Skeletal muscle cell (primary cell): ENCODE measurements at places on chromosomes 1 and 21.

- peak; percentile 23 for DNase-seq
Observed at GRCh38 chr1:25502957-25503356, 40.4 kb upstream of the LDLRAP1 start.

DNA sequence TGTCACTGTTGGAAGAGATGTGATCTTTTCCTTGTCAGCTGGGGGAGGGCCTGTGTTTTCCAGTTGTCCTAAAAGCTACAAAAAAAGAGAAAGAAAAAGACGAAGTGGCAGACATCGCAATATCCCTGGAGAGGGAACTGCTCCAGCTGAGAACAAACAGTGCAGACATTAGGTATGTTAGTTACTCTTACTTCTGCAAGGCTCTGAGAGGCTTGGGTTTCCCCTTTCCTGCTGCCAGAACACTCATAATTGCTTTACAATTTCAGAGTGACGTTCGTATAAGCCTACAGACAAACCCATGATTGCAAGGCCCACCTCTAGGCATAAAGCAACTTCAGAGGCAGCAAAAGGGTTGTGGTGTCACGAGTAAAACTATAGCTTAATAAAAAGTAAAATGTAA, 31.1 kb downstream of the CD160 start:
- DNase-seq = no peak

- DNase-seq = no peak
Observed at GRCh38 chr1:242128951-242129502, 130.1 kb upstream of the MAP1LC3C start.

DNA sequence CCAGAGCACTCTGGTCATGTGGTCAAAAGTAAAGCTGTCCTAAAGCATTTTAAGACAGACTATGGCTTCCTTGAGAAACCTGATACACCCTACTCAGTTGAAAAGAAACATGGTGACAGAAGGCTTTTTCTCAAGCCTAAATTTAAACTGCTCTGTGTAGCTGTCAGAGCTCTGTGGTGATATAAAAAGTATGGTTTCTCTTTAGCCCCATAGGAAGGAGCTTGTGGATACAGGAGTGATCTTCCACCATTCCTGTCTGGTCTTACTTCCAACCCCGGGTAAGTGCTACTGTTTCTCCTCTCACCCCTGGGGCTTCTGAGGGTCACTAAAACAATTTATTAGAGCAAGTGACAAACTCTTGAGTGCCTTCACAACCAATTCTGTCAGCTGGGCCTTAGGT, 8.5 kb downstream of the TP53BP2 start:
- no peak for DNase-seq

DNA sequence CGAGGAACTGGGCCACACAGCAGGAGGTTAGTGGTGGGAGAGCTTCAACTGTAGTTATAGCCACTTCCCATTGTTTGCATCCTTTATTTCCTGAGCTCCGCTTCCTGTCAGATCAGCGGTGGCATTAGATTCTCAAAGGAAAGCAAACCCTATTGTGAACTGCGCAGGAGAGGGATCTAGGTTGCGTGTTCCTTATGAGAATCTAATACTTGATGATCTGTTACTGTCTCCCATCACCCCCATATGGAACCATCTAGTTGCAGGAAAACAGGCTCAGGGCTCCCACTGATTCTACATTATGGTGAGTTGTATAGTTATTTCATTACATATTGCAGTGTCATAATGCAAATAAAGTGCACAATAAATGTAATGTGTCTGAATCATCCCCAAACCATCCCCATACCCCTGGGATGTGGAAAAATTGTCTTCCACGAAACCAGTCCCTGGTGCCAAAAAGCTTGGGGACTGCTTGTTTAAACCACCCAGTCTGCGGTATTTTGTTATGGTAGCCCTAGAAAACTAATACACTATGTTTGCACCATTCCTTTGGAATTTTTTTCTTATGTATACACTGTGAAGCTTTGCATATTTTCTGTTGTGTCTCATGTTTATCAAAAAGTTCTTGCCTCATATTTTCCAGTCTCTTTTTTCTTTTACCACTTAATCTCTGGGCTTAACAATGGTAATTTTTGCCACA, 136.6 kb upstream of the IVNS1ABP start:
- DNase-seq = peak; percentile 28

DNA sequence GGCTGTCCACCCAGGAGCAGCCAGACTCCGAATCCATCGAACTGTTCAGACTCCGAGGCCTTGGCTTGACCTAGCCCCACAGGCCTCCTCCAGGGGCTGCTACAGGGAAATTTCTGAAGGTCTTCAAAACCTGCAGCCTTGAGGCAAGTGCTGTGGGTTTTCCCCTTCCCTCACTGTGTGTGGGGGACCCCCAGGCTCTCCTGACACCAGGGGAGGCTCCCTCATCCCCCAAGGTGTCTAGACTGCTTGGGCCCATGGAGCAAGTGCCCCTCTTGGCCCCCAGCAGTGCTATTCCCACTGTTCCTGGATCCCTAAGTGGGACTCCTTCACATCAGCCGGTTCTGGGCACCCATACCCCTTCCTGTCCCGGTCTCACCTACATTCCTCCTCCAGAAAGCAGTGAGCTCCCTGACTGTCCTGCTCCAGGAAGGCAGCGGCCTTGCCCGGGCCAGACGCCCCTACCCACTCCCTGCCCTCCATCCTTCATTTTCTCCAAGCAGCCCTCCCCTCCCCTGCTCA, 814 bp downstream of the PAQR7 start:
- DNase-seq = no peak

- peak; percentile 78 for DNase-seq
Observed at GRCh38 chr1:22689505-22689904, 21.1 kb upstream of the EPHB2 start.

- no peak for DNase-seq
Observed at GRCh38 chr1:110138956-110139355, 11.3 kb upstream of the SLC6A17 start.

DNA sequence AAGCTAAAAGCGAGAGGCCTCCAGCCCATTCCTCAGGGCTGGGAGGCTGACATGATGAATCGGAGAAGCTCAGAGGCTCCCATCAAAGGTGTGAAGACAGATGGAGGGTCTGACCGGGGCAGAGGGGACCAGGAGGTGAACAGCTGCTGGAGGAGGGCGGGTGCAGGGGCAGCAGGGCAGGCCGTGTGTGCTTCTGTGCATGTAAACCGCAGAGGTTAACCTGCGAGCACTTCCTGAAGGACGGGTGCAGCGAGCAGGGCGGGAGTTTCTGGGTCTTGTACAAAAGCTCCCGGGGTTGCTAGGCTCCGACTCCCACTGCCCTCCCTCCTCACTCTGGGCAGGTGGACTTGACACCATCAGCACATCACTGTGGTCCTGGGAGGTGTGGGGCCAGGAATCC, 75.2 kb downstream of the PAX7 start:
- no peak for DNase-seq

DNA sequence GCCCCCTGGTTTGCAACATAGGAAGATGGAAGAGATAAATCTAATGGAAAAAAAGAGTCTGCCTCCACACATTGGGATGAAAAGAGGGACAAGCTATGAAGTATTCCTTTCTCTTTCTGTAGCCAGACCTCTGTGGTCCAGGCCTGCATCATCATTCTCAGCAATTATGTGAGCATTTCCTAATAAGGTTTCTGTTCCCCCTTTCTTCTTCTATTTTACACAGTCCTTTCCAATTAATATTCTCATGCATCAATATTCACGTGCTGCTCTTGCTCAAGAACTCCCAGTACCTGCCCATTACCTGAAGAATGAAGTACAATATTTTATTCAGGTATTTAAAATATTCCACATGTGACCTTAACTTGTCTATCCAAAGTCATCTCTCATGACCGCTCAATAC, 8.2 kb upstream of the SLC30A1 start:
- no peak for DNase-seq

- no peak for DNase-seq
Observed at GRCh38 chr1:151998611-151999362, 5.1 kb upstream of the S100A10 start.

GRCh38 chr1:9309080-9309479, 16.4 kb downstream of the SPSB1 start:
- DNase-seq = no peak

GRCh38 chr21:36149788-36150711, 6.6 kb upstream of the DOP1B start:
- DNase-seq = no peak

GRCh38 chr1:58585166-58585565, 8.1 kb upstream of the TACSTD2 start:
- DNase-seq = no peak
